Activated CD4-positive, alpha-beta T cell treated with anti-CD3 and anti-CD28 coated beads, Interleukin-2, Interleukin-6, amounts not matched to agents 100 ng/mL and 50 ng/mL, durations not matched to agents 16 hours and 8 hours (primary cell): ENCODE measurements at places on chromosomes 4 and X.

DNA sequence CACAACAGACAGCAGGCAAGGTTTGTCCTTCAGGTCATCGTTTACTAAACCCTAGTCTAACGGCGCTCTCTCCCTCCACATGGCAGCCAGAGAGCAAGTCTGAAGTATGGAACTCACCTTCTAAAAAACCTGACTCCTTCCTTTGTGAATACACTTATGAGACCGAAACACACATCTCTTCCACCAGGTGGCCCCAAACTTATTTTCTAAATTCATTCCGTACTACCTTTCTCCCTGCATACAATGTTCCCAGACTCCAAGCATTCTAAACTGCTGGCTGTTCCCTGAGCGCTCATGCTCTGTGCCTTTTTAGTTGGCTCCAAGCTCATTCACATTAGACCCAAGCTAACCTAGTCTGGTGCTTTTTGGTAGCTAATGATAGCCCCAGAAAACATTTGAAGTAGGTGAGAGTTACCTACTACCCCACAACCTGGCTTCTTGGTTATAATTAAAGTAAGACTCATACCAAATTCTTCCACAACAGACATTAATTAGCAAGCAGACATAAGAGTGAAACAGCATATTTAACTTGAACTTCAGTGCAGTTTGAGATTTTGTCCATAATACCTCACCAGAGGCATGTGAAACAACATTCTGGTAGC, 67.6 kb upstream of the DCLK2 start:
- peak; percentile 12 for DNase-seq

DNA sequence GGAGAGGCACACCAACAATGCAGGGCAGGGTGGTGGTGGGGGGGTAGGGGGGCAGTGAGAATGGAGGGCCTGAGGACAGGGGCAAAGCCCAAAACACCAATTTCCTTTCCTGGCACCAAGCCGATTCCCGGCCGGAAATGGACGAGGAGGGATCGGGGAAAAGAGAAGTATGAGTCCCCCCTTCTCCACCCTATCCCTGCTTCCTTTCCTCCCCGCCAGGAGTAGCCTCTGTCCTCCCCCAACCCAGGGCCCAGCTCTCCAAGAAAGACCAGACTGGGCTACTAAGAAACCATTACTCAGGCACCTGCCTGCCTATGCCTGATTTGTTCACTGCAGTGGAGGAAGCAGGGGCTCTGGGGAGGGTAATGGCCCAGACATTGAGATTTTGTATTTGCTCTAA, 402 bp downstream of the CCDC120 start:
- no peak for DNase-seq

DNA sequence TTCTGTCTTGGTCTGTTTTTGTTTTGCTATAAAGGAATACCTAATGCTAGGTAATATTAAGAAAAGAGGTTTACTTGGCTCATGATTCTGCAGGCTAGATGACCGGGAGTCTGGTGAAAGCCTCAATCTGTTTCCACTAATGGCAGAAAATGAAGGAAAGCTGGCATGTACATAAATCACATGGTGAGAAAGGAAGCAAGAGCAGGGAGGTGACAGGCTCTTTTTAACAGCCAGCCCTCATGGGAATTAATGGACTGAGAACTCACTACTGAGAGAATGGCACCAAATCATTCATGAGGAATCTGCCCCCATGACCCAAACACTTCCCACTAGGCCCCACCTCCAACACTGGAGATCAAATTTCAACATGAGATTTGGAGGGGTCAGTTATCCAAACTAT, 27.6 kb downstream of the SATL1 start:
- no peak for DNase-seq

DNA sequence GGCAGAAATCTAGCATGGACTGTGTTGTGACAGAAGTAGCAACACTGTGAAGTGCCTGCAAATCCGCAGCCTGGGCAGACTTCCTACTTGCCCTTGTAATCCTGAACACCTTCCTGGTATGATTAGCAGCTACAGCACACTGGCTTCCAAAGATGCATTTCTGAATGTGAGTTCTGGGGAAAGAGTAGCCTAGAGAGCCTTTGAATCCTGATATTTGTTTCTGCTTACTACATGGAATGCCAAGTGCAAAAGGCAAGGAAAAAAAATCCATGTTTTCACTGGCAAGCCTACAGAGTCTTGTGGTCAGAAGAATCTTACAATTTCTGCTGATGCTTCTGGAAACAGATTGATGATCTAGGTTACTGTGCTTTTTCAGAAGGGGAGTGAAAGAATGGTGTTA, 223.7 kb downstream of the COL25A1 start:
- no peak for DNase-seq

DNA sequence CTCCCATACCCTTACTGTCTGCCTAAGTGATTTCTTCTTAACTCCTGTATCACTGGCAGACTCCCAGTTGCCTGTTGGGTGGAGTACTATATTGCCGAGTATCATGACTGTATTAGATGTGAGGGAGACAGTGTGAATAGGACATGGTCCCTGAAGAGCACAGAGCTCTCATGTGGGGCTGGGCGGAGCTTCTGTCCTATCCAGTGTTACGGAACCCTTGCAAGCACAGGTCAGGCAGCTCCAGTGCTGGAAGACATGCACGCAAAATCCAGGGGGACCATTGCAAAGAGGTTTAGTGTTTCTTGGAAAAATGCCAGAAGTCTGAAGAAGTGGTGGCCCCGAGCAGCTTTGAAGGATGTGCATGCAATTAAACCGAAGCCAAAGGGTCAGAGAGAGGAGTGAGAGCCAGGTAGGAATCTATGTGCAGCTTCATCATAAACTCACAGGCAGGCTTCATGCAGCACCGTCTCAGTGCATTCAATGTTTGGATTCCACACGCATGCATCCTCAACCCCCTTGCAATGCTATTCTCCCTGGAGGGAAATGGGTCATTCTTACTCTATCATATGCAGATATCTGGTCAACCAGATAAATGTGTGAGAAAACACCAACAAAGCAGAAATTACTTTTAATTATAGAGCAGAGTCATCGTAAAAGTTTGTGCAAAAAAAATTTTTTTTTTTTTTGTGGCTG, 49.7 kb upstream of the DHRSX start:
- no peak for DNase-seq

GRCh38 chrX:136907621-136908020, 27.1 kb upstream of the RBMX start:
- no peak for DNase-seq

DNA sequence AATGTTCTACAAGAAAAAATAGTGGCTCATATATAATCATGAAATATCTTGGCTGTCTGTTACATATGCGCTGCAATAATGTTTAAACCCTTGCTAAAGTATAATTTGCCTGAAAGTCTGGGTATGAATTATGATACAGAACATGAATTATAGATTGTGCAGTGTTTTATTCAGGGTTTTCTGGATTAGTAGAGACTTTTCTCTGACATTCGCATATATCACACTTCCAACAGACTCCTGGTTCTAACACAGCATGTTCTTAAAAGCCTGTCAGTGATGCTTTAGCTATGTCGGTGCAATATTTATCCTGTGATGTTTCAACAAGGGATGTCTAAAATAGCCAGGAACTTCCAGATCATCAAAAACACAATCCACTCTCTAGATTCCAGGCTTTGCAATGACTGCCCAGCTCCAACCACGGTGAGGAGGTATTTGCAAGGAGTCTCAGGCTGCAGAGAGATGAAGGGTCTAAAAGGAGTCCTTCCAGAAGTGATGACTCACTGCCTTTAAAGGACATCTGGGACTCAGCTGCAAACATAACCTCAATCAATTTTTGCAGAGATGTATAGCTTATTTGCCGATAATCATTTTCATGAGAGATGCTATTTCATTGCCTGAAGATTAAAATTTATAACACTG, 69.4 kb downstream of the RWDD4 start:
- DNase-seq: no peak

DNA sequence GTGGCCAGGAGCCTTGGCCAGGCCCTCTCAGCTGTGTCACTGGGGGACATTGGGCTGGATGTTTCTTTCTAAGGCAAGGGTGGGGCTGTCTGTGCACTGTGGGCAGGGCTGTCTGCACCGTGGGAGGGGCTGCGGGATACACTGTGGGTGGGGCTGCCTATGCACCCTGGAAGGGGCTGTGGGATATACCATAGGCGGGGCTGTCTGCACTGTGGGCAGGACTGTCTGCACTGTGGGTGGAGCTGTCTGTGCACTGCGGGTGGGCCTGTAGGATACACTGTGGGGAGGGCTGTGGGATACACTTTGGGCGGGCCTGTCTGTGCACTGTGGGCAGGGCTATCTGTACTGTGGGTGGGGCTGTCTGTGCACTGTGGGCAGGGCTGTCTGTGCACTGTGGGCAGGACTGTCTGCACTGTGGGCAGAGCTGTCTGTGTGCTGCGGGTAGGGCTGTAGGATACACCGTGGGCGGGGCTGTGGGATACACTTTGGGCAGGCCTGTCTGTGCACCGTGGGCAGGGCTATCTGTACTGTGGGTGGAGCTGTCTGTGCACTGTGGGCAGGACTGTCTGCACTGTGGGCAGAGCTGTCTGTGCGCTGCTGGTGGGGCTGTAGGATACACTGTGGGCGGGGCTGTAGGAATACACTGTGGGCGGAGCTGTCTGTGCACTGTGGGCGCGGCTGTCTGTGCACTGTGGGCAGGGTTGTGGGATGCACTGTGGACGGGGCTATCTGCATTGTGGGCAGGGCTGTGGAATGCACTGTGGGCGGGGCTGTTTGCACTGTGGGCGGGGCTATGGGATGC, 31.1 kb downstream of the ACOX3 start:
- peak; percentile 79 for DNase-seq

DNA sequence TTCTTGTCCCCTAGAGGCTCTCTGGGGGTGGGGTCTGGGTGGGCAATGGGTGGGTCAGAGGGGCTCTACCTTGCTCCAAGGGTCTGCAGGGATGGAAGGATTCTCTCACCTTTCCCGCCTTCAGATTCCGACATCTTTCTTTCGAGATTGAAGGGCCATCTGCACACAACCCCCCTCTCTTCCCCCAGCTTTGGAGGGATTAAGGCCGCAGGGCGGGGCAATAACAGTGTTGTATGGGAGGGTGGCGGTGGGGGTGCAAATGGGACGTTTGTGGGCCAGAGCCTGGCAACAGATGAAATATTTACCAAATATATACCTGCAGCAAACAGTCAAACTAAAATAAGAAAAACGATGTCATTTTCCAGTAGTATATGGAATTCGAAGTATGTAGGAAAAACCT, at the start of gene CACNA1F:
Gene CACNA1F, minus strand, starts transcription at position 165 of the 400 bp plus-strand sequence. Its CDS starts 31 bp downstream, at position 134.
- no peak for DNase-seq

- DNase-seq: no peak
Measured at GRCh38 chr4:184544788-184545409, 70.5 kb upstream of the IRF2 start.

- no peak for DNase-seq
Measured at GRCh38 chrX:132750331-132751062, 207.9 kb downstream of the HS6ST2 start.

- DNase-seq: no peak
Measured at GRCh38 chrX:44651358-44651757, 108.7 kb upstream of the FUNDC1 start.

GRCh38 chr4:98930311-98930865, 1.5 kb upstream of the EIF4E start:
- peak; percentile 26 for DNase-seq

GRCh38 chr4:113977526-113977855, 2.0 kb downstream of the ARSJ start:
- no peak for DNase-seq

DNA sequence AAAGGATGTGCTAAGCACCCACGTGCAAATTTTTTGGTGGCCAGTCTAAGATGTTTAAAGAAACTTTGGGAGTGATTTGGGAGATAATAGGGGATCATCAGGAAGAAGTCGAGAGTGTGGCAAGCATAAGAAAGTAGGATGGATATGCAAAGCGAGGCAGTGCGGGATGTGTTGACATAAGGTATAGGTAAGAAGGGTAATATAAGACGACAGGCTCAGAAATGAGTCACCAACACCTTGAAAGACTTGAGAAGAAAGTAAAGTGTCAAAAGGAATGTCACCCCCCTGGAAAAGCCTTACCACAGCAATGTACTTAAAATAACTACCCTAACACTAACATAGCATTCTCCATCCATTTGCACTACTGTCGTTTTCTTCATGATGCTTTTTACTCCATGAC, 69.8 kb upstream of the BMP2K start:
- DNase-seq: no peak

- no peak for DNase-seq
Measured at GRCh38 chr4:151291485-151291884, 14.5 kb downstream of the PRSS48 start.

GRCh38 chr4:45410701-45411210, 684.4 kb upstream of the GNPDA2 start:
- no peak for DNase-seq

GRCh38 chrX:15790769-15791290, 546 bp downstream of the ZRSR2 start:
- peak; percentile 21 for DNase-seq

- DNase-seq: no peak
Measured at GRCh38 chrX:46733226-46733625, 25.7 kb downstream of the SLC9A7 start.

DNA sequence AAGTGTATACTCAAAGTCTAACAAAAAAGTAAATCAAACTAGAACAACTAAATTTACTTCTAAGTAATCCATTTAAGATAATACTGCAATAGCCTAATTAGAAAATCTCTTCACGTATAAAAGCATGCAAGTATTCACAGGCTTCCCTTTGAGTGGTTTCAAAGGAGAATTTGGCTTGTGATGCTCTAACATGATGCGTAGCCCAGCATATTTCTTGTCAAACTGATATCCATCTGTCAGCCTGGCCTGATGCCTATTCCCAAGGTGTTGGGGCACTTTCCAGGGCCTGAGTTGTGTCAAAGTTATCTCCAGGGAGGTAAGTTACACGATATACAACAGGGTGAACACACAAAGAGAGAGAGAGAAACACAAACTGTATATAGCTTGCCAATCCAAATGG, 287.0 kb upstream of the MAGEB18 start:
- no peak for DNase-seq

GRCh38 chr4:115357776-115358175, 244.4 kb upstream of the NDST4 start:
- DNase-seq: no peak

DNA sequence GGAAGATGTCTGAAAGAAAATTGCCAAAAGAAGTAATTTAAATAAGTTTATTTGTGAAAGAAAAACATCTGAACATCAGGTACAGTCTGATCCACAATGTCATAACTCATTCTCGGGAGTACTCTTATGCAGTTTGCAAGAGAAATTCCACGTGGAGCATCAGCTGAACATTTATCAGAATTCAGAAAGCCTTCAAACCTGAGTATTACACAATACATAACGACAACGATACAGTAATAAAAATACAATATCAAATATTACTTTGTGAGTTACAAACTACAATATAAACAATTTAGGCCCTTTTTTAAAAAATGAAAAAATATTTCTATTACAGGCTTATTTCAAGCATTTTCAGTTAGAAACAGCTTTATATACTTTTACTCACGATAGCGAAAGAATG, 116.4 kb downstream of the RAB28 start:
- DNase-seq: no peak
